RWPE2 (cell line): ENCODE measurements at places on chromosomes 1 and 21.

- no peaks in the 10 kb centered on the region for H3K36me3 ChIP-seq
- H3K4me1 ChIP-seq: no peaks in the 10 kb centered on the region
- no peak for DNase-seq
- H3K4me3 ChIP-seq: no peak overlapping the region
- no peak overlapping the region for H3K27ac ChIP-seq
- H3K27me3 ChIP-seq: no peaks in the 10 kb centered on the region
Observed at GRCh38 chr1:234915924-234916675, 212.5 kb downstream of the TOMM20 start.

- DNase-seq: no peak
- H3K27me3 ChIP-seq: no peaks in the 10 kb centered on the region
- no peaks in the 10 kb centered on the region for H3K4me1 ChIP-seq
Observed at GRCh38 chr21:37172646-37173045, 94.5 kb downstream of the VPS26C start.

- no peak overlapping the region for H3K27ac ChIP-seq
- H3K27me3 ChIP-seq: no peaks in the 10 kb centered on the region
- H3K36me3 ChIP-seq: no peaks in the 10 kb centered on the region
- H3K4me1 ChIP-seq: no peaks in the 10 kb centered on the region
- no peak overlapping the region for H3K4me3 ChIP-seq
Observed at GRCh38 chr1:206133751-206134415, 16.7 kb upstream of the AVPR1B start.

GRCh38 chr1:42756956-42757891 lies 9.6 kb downstream of the P3H1 start:
- no peak for DNase-seq
- no peaks in the 10 kb centered on the region for H3K27me3 ChIP-seq
- no peak overlapping the region for H3K27ac ChIP-seq
- no peak overlapping the region for H3K4me3 ChIP-seq
- no peaks in the 10 kb centered on the region for H3K4me1 ChIP-seq
